ENCODE measurements at places on chromosomes 6 and 20.
A peak's percentile ranks its signal among the peaks of the same experiment; 100 is the strongest.

DNA sequence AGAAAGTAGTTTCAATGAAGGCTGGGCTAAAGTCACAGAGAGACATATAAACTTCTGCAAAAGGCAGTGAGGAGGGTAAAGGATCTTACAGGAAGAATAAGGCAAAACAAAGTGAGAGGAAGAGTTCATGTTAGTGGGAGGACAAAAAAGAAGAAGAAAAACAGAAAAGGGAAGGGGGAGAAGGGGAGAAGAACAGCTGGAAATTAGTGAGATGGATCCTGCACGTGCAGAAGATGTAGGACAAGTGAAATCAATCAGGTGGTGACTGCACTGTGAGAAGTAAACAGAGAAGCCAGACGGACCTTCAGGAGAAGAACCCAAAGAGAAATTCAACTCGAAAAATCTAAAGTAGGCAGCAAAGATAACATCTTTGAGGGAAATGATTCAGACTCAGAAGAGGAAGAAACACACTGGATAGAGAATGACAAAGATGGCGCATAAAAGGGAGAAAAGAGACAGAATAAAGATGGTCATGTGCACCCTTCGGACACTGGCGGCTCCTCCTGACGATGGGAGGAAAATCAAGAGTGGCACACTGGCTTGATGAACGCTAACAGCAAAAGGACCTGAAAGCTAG is 105.9 kb downstream of the MYB start:
- DNase-seq: no peak

DNA sequence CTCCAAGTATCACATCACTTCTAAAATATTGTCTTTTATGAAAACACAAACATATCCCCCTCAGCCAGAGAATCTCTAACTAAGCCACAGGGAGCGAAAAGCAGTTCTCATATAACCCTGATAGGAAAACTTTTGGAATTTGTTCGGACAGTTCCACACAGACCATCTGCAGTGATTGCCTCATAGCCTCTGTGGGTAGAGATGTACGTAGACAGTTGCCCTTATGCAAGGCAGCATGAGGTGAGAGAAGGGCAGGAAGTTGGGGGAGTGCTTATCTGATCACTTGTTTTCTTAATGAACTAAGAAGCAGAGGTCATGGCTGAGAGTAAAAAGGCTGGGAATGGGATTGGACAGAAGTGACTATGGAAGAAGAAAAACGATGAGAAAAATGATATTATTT is 39.6 kb downstream of the SLC23A2 start:
- DNase-seq: no peak

DNA sequence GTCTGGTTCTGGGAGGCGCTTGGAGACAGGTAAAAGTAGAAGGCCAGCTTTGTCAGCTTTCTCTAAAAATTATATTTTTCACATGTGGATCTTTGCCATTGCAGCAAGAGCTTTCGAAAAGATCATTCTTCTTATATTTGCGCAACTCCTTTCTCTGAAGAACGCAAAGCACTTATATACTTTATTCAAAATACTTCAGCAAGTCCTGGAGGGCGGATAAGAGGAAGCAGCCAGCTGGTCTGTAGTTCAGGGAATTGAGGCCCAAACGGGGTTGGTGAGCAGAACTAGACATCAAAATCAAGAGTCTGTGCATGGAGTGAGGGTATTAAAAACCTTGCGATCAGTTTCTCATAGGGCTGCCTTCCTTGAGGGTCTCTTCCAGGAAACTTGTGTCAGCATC is 182.3 kb downstream of the DTNBP1 start:
- DNase-seq: no peak

GRCh38 chr6:42933205-42933604 is 3.9 kb downstream of the CNPY3 start:
- DNase-seq: no peak

- no peak for DNase-seq
These were observed 80.8 kb upstream of the MPC1 start for GRCh38 chr6:166463359-166464067.

GRCh38 chr6:46353528-46353927 is 137.7 kb downstream of the RCAN2 start:
- no peak for DNase-seq

- DNase-seq: no peak
These were observed 204.7 kb upstream of the ARG1 start for GRCh38 chr6:131368198-131368911.

GRCh38 chr6:23713211-23713610 is 412.8 kb upstream of the NRSN1 start:
- no peak for DNase-seq

DNA sequence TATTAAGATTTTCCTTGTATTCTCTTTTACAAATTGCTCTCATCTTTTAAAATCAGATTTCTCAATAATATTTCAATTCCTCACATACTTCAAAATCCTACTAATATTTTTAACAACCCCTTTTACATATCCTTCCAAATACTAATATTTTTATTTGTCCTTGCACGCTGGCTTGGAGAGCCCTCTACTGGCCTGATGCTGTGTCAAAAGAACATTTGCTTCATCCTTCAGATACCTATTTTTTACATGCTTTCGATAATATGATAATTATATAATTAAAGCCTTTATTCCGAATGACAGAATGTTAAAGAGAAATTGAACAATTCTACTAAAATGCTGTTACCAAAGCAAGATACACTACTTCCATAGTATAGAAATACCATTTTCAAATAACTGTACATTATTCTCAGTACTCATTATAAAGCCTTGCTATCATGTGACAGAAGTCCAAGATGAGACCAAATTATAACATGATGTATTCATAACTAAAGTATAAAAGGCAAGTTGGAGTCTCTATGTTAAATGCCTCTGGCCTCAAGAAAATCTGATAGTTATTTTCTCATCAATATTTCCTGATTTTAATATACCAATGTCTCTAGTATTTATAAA is 39.0 kb upstream of the PLN start:
- DNase-seq: no peak

DNA sequence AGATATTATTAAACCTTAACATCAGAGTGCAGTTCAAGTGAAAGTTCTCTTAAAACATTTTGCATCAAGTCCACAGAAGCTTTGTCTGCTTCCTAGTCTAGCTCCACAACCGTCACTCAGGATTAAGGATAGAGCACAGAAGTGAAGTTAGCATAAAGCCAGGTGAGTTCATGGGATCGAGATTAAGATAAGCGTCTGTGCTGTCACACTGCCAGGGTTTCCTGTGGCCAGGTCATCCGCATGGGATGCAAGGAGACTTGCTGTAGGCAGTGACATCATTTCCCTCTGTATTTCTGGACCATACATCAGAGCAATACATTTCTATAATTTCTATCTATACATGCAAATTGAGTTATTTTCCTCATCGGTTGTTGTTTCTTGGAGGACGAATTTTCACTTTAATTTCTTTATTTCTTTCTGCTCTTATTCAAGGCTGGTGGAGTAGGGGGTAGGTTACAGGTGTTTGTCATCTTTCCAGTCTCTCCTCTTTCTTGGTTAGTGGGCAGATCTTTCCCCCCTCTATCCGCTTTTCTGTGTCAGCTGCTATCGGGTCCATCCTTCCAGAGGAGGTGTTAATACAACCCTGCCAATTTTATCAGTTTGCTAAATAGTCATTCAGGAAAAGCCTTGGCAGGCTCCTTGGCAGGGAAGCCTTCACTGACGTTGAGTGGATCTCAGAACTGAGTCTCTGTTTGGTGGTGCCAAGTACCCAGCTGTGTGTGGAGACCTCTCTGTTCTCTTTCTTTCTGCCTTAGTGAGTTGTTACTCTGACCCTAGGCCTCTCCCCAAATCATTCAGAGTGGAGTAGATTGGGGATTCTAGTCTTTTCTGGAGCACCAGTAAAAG is 307.6 kb upstream of the MAP3K7 start:
- no peak for DNase-seq

- DNase-seq: no peak
These were observed 89.7 kb downstream of the FOXF2 start for GRCh38 chr6:1479095-1479494.

DNA sequence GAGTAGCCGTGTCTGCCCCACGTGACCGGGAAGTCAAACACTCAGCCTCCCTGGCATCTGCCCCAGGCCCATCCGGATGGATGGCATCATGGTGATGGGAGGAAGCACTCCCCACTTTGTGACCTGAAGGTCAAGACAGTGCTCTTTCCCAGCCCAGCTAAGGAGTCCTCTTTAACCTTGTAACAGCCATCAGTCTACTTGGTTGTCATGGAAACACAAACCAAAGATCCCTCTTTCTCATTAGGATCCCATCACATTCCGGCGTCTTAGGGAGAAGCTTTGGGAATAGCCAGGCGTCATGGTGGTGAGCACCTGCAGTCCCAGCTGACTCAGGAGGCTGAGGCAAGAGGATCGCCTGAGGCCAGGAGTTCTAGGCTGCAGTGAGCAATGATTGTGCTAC is 90.9 kb upstream of the FOXC1 start:
- no peak for DNase-seq

DNA sequence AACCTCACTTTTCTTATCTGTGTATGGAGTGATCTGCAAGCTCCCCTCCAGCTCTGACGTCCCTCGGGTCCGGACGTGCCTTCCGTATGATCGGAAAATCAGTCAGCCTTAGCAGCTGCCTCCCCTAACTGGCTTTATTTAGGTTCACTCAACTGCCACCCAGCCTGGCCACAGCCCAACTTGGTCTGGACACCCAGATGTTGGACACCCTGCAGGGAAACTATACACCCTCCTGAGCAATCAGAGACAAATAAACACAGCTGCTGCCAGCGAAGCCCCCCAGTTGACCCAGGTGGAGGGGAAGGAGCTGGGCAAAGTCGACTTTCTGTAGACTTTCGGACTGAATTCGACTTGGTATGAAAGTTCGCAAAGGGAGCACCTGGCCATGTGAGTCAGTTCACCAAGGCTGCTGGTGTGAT is 28.9 kb downstream of the TBC1D7 start:
- DNase-seq: no peak

DNA sequence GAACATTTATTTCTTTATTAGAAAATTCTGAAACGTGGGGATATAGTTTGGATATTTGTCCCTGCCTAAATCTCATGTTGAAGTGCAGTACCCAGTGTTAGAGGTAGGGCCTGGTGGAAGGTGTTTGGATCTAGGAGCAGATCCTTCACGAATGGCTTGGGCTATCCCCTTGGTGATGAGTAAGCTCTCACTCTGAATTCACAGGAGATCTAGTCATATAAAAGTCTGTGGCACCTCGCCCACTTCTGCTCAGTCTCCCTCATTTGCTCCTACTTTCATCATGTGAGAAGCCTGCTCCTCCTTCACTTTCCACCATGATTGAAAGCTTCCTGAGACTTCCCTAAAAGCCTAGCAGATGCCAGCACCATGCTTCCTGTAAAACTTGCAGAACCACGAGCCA is 96.8 kb upstream of the GJE1 start:
- DNase-seq: no peak

GRCh38 chr20:53874104-53874503 is 196.3 kb downstream of the BCAS1 start:
- DNase-seq: no peak

DNA sequence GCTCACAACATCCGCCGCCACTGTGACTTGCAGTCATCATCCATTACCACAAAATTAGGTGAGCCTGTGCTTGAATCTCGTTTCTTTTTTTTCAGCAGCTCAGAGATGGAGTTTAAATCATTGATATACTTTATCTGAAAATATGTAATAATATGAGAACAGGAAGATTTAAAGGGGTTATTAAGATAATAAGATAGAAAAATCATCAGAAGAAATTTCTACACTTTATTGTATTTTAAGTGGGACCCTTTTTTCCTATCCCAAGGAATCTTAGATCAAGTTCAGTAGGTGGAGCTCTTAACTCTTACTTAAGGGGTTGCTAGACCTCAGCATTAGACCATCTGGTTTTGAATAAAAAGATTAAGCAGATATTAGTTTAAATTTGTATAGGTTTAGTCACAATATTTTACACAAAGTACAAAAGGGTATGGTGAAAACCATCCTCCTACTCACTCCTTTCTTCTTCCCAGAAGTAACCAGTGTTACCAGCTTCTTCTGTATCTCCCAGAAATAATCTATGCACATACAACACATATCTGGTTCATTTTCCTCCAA is 9.4 kb upstream of the NCOA7 start:
- DNase-seq: no peak

DNA sequence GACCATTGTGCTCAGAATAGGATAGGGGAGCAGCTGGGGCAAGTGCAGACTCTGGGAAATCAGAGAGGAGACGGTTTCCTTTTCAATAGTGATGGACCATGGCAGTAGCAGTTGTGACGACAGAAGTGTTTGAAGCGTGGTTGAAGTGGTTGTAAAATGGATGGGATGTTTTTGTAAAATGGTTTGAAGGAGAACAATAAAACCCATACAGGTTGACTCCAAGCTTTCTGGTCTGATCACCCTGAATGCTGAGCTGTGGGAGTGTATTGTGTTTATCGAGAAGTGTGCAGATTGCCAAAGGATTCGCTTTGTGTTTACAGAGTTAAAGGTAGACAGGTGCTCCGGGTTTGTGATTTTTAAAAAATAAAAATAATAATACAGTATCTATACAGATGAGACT is 255.2 kb upstream of the SULF2 start:
- DNase-seq: no peak

- peak; percentile 83 for DNase-seq
These were observed 20.8 kb upstream of the HCK start for GRCh38 chr20:32031007-32031958.

DNA sequence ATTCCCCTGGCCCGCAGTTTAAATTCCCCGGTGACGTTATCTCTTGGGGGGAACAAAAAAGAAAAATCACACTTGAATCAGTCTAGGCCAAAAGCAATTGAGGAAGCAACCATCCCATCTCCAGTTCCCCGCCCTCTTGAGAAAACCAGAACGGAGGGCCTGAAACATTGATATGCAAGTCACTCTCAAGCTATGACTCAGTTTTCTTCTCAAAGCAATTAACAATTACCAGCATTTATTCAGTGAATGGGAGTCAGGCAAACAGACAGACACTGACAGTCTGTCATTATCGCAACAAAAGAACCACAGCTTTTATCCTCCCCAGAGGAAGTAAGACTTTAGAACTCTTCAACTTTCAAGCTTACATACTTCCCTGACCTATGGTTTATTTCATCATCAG is 100.9 kb downstream of the OPRM1 start:
- no peak for DNase-seq

DNA sequence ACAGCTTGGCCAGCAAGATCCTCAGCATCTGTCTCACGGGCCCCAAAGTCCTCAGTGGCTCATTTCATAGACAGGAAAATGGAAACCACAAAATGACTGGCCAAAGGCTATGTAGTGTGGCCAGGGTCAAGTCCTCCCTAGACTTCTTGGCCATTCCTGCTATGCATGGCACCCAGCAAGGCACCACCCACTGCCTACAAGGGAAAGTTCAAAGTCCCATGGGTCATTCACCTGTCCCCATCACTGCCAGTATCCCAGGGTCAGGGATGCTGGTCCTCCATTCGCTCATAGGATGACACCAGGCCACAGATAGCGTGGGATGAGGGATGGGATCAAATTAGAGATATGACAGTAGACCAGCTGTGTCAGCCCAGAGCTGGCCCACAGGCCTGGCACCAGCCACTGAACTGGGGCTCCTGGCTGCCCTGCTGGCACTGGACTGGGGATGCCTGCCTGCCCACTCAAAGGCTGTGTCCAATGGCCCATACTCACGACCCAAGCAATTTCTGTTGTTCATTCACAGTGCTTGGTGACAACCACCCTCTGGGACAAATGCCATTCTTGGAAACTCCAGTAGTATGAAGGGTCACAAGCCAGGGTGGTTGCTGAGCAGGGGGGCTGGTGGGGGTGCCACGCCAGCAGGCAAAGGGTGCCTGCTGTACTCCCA is 11.6 kb downstream of the ADISSP start:
- no peak for DNase-seq

- DNase-seq: no peak
These were observed 115.6 kb downstream of the MTHFD1L start for GRCh38 chr6:150981095-150981494.

Measured in endothelial cell (in vitro differentiated cells).